Ascending aorta (tissue), 2 donors: ENCODE measurements at places on chromosomes 2 and 18. TPM values are rescaled to one million over a fixed set of nuclear protein-coding genes. Genes with fewer than 3 reads are reported as not detected.
A peak's percentile ranks its signal among the peaks of the same experiment; 100 is the strongest.

DNA sequence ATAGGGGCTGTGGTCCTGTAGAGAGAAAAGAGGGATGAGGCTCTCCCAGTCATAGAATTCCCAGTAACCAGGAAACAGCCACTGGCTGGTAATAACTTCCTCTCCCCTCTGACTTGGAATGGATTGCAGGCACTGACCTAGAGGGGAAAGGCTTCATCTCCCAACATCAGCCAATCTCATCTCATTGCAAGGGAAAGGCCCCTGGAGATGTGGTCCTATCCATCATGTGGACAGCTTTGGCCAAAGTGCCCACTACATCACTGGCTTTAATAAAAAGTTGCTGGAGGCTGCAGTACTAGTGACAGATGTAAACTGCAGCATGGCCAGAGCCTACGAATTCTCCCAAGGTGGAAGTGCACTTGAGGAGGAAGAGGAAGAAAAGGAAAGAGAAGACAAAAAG lies 820.5 kb upstream of the CELF4 start:
- H3K27ac ChIP-seq, result no peak overlapping the region
- H3K4me3 ChIP-seq, result no peak overlapping the region
- no peaks in the 10 kb centered on the region for H3K4me1 ChIP-seq
- no peak for DNase-seq

PRSS56 gene
- not detected for total RNA-seq

SCYGR4 gene
- not detected for total RNA-seq

DNA sequence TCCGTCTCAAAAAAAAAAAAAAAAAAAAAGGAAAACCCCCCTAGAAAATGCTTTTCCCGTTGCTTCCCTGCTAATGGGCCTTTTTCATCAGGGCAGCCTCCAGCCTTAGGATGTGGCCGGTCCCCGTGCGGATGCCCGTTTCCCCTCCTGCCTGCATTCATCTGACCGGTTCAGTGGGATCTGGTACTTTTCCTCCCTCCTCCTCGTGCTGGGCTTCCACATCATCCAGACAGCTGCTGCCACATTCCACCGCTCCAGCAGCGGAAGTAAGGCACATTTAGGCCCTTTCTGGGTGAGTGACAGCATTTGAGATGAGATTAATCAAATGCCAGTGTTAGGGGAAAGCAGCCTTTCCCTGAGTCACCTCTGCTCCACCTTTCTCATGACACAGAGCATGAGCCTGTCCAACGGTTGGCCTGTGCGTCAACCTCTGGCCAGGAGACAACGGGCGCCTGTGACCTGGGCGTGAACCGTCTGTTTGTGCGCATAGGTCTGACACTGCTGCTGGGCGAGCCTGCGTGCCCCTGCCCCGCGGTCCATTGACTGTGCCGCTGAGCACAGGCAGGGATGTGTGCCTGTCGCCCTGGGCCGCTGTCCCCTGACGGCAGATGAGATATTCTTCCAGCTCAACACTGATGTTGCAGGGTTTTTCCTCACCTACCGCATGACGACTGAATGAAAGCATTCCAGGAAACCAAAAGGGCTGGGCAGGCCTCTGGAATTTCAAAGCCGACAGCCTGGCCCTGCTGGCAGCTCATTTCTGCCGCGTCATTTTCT lies 174.0 kb downstream of the TGIF1 start:
- H3K36me3 ChIP-seq, result no peaks in the 10 kb centered on the region
- peaks cover 41% of the 10 kb centered on the region for H3K4me1 ChIP-seq
- no peaks in the 10 kb centered on the region for H3K27me3 ChIP-seq
- peak; percentile 96 for DNase-seq
- peak overlapping the region; percentile 38 for H3K4me3 ChIP-seq
